ENCODE measurements at places on chromosomes 7 and 10.

DNA sequence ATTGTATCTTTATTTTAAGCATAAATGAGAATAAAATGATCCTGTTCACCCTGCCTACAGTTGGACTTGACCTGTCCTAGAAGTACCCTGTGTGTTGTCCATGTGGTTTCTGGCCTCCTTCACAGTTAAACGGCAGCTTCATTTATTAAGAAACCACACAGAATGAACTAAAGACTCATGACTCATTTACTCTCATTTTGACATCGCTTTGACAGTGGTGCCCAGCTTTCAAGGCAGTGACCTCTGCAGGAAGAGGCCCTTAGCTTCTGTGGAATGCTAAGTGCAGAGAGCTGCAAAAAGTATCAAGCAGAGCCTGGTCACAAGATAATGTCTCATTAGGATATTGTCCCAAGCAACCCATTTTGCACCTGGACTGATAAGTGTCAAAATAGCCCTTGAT is 93.4 kb downstream of the AVL9 start:
- DNase-seq: no peak

- DNase-seq: no peak
Measured at GRCh38 chr10:49257626-49258349, 41.2 kb upstream of the C10orf71 start.

DNA sequence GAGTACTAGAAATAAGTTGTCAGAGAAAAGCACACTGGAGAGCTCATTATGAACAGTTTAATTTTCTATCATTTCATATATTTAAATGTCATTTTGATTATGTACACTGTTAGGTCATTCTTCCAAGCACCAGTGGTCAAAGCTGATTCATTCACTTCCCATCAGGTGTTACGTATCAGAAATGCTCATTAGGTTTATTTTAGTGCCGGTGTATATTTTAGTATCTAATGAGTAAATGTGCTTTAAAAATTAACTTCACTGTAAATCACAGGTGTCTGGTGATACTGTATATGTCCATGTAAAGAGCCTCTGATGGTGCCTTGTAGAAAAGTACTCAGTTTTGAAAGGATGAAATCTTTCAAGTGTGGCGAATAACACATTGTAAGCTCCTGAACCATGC is 3.5 kb downstream of the DMTF1 start:
- DNase-seq: no peak

GRCh38 chr7:24821045-24821753 is 63.9 kb upstream of the GSDME start:
- DNase-seq: peak; percentile 81

GRCh38 chr10:31587691-31588090 is 268.7 kb downstream of the ZEB1 start:
- no peak for DNase-seq

- no peak for DNase-seq
Measured at GRCh38 chr7:22653951-22654350, 73.0 kb upstream of the IL6 start.

Measured in activated T-helper 2 cell treated with anti-CD3 and anti-CD28 coated beads, Interferon-gamma antibody, Interleukin-2, Interleukin-4, amounts not matched to agents 10 μg/mL and 5 μg/mL and 100 μg/mL, durations not matched to agents 14 hours and 24 hours and 36 hours (primary cell).